ENCODE measurements at places on chromosomes 4 and X.

DNA sequence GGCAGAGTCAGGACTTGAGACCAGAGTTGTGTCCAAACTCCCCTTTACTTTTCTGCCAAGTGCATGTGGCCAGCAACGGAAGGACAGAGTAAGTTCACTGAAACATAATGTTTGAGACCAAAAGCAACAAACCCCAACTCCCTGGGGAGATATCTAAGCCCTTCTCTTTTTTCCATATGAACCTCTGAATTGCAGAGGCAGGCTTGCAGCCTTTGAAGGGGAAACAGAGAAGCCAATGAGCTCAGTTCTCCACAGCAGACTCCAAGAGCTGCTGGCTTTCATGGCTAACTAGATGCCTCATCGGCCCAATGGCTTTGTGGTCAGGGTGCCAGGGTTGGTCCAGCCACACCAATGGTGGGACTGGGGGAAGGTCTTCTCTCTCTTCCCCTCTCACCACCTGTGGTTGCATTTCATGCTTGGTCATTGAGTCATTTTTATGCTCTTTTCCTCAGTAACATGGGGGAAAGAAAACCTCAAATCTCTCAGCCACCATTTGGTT lies 34.0 kb downstream of the STARD8 start:
- DNase-seq = no peak

GRCh38 chr4:169017971-169018370 lies 7.9 kb upstream of the CBR4 start:
- DNase-seq = no peak

DNA sequence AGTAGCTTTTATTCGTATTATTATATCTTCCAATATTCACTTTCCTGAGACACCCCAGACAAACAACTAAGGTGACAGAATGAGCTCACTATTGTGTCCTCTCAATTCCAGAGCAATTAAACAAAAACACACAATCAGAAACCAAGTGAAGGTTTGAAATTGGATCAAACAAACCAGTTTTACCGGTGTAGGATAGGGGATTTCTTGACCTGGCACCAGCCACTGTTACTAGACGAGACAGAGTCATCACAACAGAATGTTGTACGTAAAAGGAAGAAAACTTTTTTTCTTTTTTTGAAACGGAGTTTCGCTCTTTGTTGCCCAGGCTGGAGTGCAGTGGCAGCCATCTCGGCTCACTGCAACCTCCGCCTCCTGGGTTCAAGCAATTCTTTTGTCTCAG lies 43.7 kb downstream of the LDOC1 start:
- DNase-seq = no peak

DNA sequence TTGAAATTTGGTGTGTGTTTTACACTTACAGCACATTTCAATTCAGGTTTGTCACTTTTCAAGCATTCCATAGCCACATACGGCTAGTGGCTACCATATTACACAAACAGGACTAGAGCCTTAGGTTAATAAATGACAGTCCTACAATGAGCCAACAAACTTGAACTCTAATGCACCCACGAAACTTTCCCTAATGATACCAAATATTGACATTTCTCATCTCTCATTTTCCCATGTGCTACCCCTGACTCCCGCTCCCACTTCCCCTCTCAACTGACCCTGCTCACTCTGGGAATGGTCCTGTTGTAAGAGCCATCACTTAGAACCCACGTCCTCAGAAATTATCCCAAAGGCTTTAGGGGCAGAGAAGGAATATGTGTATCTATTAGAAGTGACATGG lies 4.9 kb upstream of the TLR10 start:
- no peak for DNase-seq

DNA sequence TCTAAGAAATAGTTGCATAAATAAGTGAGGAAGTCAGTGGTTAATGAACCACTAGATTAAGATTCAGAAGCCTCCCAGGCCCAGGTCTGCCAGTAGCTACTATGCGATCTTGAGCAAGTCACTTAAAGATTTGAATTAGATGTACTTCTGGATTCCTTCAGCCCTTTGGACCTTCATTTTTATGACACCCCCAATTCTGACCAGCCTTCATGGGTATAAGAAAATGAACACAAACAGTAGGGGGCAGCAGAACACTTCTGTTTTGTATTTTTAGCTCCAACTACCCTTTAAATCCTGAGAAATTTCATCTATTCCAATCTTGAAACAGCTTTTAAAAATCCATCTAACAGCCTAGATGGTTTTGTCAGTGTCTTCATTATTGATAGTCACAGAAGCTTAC lies 19.0 kb downstream of the TMEM47 start:
- DNase-seq = no peak

DNA sequence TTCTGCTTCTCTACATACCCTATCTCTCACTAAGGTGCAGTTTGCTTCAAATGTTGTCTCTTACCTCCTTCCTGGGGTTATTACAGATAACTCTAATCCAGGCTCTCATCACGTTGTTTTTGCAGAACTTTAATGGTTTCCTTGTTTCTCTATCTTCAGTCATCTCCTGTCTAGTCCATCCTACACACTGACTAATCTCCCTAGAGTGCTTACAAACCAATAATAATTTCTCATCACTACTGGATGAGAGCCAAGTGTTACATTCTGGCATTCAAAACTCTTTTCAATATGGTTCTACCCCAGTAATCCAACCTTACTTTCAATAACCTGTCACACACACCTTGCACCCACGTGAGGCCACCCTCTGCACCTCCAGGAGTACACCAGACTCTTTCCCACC lies 86.1 kb downstream of the SYNPO2 start:
- DNase-seq = no peak

DNA sequence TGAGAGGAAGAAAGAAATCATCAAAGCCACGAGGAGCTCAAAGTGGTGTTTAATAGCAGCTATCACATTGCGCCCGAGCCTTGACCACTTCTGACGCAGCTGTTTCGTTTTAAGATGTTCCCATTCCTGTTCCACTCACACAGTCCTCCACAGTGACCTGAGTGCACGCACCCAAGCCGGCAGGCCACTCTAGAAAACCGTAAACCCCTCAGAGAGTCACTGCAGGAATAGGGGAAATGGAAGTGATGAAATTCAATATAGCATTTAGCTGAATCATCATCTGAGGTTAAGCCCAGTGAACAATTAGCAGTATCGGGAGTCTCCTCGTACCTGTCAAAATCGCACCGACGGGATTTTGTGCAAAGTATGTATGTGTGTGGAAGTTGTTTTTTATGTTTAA lies 17.9 kb upstream of the HAND2 start:
- no peak for DNase-seq

DNA sequence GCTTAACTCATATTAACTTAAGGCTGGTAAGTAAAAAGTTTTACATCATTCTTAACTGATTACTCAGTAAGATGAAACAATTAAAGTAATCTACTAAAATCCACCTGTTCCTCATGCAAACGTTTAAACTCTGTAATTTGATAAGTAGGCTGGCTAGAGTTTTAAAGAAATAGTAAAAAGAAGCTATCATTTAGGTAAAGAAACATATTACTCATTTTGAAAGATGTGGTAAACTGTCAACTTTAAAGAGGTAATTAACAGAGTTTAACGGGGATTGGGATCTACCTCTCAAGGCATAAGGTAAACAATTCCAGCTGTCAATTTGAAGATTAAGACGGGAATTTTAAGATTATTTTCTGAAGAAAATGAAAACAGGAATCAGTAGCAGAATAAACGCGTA lies 9.8 kb downstream of the GNPDA2 start:
- no peak for DNase-seq

GRCh38 chr4:94701631-94702300 lies 56.0 kb upstream of the BMPR1B start:
- no peak for DNase-seq

DNA sequence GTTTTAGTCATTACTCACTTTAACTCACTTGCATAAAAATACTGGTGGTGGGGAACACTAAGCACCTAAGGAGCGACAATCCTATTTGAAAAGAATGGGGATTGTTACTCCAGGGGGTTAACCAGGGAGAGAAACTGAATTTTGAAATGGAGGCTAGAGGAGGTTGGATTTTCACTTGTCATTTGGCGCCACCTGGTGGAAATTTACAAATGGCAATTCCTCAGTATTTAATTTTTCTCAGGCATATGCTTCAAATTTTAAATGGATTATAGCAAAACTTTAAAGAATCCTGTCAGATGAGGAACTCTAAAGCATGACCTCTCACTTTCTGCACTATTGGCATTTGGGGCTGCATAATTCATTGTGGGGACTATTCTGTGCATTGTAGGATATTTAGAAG lies 2.7 kb upstream of the GEMIN8 start:
- DNase-seq = peak; percentile 20

- DNase-seq = no peak
These were observed 392.9 kb downstream of the UNC5C start for GRCh38 chr4:95155759-95156451.

GRCh38 chr4:70508801-70509200 lies 9.6 kb upstream of the AMTN start:
- no peak for DNase-seq

- DNase-seq = no peak
These were observed 306.7 kb upstream of the MAOA start for GRCh38 chrX:43349363-43349762.

DNA sequence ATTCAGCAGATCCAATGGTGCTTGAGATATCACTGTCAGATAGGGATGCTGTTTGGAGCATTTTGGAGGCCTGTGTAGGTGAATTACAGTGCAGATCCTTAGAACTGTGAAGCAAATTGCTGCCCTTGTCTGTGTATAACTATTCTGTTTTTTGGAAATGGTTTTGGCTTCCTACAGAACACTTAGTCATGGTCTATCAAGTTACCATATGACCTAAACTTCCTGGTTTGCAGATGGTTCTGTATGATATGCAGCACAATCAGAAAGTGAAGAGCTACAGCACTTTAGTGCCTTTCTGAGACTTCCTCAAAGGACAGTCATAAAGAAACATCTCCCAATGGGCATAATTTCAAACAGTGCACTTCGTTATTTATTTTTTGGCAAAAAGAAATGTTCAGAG lies 688.6 kb downstream of the SH3BGRL start:
- no peak for DNase-seq

DNA sequence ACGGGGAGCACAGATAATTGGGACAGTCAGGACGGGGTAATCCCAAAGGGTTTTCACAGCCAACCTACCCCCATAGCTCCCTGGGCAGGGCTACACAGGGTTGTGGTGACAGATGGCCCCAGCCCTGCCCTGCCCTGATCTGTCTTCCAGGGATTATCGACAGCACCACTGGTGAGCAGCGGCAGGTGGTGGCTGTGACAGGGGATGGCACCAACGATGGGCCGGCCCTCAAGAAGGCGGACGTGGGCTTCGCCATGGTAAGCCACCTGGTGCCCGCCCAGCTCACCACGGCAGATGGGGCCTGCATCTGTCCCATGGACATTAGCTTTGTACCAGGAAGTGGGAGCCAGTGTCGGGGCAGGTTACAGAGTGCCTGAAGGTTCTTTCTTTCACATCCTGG lies 39.3 kb downstream of the ATP2B3 start:
- no peak for DNase-seq

- DNase-seq = no peak
These were observed 27.3 kb upstream of the TET2 start for GRCh38 chr4:105119356-105119755.

DNA sequence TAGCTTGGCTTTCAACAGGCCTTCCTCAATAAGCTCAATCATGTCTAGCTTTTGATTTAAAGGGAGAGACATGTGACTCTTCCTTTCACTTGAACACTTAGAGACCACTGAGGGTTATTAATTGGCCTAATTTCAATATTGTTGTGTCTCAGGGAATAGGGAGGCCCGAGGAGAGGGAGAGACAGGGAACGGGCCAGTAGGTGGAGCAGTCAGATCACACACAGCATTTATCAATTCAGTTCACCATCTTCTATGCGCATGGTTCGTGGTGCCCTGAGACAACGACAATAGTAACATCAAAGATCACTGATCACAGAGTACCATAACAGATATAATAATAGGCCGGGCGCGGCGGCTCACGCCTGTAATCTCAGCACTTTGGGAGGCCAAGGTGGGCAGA lies 17.8 kb downstream of the ZNF81 start:
- DNase-seq = peak; percentile 10

DNA sequence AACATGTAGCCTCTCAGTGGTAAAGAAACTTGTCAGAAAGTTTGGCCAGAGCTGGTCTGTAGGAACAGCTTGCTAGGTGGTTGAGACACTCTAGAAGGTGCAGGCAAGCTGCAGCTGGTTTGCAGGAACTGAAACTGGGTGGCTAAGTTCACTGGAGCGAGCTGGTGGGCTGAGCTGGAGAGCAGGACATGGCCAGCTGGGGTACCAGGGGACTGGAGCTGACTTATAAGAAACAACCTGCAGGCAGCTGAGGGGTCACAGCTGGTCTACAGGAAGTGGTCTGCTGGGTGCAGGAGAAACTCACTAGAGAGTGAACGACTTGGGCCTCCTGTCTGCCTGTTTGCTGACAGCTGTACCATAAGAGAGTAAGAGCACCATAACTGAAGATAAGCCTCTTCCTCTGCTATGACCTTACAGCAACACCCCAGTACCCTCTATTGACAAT lies 157.1 kb upstream of the LNX1 start:
- no peak for DNase-seq

GRCh38 chr4:144817081-144817480 lies 171.1 kb downstream of the HHIP start:
- DNase-seq = no peak

DNA sequence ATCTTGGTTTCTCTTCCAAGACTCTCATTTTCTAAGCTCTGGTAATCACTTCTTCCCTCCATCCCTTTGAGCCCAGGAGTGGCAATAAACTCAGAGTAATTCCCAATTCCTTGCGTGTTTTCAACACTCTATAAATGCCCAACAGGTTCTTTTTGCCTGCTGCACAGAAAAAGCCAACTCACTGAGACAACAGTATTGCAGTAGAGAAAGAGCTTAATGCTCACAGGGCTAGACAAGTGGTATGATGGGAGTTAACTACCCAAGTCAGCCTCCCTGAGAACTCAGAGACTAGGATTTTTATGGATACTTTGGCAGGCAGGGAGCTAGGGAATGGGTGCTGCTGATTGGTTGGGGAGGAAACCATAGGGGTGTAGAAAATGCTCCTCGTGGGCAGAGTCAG lies 103.4 kb downstream of the MTNR1A start:
- no peak for DNase-seq

DNA sequence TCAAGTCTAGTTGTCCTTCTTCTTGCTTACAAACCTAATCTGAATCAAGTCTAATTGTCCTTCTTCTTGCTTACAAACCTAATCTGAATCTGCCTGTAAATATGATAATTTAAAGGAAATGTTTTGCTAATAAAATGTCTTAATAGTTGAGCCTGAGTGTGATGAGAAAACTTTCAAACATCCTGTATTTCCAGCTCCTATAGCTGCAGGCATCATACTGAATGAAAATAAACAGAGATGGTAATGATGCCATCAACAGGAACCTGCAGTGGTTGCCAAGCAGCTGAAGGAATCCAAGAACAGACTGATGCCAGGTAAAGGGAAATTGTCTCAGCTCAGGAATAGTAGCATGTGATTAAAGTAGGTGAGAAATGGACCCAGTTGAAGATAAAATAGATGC lies 156.1 kb upstream of the IRS4 start:
- no peak for DNase-seq

GRCh38 chr4:120215350-120215749 lies 148.7 kb upstream of the MAD2L1 start:
- DNase-seq = no peak
